ENCODE measurements at places on chromosomes 6 and 20.

DNA sequence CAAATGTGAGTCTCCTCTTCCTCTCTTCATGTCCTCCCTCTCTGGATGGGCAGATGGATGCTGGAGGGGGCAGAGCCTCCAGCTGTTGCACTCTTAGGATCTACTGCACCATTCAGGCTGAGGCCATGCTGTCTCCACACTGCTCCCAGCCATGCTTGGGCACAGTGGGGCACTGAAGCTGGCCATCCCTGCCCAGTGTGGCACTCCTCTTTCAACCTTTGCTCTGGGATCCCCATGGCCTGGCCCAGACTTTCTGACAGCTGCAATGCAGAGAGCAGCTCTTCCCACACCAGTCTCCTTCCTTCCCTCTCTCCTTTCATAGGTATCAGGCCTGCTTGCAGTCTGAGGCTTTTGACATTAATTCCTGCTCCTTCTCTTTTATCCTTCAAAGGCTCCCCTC is 9.3 kb downstream of the KCNK17 start:
- DNase-seq = no peak

DNA sequence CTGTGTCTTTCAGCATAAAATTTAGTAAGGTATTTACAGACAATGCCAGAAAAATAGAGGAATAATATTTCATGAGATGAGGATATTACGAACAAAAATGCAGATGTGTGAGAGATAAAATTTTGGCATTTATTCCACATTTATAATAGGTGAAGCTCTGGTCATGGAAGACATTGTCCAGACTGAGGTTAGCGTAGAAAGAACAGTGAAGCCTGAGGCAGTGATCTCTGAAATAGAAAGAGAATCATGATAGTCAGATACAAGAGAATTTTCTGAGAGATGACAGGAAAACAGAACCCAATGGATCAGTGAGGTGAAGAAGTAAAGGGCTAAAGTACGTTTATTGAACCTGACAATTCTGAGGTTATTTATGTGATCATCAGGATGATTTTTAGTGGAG is 1155.9 kb upstream of the GJE1 start:
- no peak for DNase-seq

GRCh38 chr6:26140254-26140966 is 53.2 kb downstream of the HFE start:
- no peak for DNase-seq

DNA sequence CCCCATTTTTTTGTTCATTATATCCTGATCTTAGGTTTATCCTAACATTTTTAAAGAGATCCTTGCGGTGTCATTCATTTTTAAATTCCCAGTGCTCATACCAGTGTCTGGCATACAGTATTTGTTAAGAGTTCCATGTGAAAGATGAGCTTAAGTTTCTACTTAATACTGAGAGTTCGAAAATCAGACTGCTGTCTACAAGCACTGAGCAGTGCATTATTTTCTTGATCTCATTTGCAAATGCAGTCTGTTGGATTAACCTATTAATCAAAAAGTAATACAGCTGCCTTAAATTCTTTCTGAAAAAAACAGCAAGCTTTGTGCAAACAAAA is 663 bp downstream of the COQ3 start:
- DNase-seq = no peak

DNA sequence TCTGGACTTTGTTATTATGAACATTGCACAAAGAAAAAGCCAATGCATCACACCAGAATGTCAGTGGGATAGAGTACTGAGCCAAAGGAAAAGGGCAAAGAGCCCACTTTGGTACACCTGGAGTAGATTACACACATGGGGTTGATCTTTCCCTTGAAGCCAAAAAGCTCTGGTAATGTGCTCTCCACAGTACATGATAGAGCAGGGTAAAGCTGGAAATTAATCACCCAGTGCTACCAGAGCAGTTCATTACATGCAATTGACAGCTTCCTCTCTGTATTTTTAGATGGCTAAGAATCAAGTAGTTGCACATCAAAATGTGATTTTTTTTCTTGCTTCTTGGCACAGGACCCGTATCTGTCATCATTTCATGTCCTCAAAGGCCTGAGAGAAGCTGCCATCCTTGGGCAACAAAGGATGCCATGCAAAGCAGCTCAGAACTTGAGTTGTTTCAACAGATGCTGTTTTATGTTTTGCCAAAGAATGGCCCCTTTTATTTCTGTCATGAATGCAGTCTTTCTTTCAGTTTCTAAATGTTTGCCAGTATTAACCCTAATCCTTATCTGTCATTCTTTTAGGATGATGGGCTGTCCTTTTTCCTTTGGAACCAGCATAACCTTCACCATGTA is 88.1 kb downstream of the HDGFL1 start:
- DNase-seq = no peak

- no peak for DNase-seq
These were observed 295.1 kb downstream of the PHACTR1 start for GRCh38 chr6:13011612-13012146.

DNA sequence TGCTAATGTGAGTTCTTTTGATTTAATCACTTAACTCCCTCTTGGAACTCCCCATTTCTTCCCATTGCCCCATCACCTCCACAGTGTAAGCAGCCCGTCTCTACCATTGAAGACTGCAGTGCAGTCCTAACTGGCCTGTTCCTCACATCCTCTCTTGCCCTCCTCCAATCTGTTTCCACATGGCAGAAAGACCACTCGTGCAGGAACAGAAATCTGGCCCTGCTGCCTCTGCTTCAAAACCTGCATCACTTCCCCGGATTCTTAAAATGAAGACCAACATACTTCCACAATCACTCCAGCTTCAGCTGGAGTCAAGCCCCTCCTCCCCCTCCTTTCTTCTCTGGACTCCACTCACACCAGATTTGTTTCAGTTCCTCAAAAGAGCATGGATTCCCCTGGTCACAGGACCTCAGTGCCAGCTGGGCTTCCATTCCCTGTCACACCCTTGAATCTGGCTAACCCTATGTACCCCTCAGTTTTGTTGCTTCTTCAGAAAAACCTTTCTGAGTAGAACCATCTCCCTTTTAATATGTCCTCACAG is 802.3 kb downstream of the MAFB start:
- DNase-seq = no peak

- no peak for DNase-seq
These were observed 3.3 kb downstream of the RIN2 start for GRCh38 chr20:19761326-19761725.

- peak; percentile 56 for DNase-seq
These were observed 49.9 kb upstream of the TAGAP start for GRCh38 chr6:159094444-159095252.

DNA sequence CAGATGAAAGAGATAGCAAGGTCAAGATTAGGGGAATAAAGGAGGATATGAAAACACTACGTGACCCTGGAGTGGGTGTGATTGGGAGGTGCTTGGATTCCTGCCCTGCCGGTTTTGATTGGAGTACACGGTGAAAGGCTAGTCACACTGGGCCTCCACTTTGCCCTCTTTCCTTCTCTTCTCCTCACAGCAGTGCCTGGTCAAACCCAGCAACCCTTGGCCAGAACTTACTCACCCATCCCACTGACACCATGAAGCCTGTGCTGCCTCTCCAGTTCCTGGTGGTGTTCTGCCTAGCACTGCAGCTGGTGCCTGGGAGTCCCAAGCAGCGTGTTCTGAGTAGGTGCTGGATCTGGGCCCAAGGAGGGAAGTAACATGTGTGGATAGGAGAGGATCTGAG is at the start of gene WFDC13:
WFDC13 (plus strand) TSS at position 166 of the 400 bp plus-strand sequence; CDS start at position 252, 86 bp downstream.
- no peak for DNase-seq

DNA sequence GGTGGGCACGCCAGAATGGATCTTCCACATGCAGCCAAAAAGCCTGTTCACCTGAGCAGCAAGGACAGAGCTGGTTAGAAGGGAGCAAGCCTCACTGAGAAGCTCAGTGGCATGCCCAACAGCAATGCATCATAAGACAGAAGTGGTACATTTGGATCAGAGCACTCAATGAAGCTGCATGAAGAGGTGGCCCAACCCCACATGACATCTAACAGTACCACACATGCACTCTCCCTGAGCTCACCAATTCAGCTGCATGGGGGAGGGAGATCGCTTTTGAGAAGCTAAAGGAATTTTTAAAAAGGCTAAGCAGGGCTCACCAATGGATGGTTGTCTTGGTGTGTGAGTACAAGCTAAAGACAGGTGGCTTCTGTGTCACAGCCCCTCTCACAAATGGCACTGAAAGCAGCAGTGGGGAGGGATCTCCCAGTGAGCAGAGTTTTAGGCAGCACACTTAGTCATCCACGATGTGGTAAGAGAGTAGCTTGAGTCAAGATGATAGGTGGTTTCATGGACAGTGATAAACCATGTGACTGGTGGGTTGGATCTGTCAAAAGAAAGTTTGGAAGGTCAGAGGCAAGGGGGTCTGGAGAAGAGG is 166.6 kb upstream of the TAB2 start:
- no peak for DNase-seq

DNA sequence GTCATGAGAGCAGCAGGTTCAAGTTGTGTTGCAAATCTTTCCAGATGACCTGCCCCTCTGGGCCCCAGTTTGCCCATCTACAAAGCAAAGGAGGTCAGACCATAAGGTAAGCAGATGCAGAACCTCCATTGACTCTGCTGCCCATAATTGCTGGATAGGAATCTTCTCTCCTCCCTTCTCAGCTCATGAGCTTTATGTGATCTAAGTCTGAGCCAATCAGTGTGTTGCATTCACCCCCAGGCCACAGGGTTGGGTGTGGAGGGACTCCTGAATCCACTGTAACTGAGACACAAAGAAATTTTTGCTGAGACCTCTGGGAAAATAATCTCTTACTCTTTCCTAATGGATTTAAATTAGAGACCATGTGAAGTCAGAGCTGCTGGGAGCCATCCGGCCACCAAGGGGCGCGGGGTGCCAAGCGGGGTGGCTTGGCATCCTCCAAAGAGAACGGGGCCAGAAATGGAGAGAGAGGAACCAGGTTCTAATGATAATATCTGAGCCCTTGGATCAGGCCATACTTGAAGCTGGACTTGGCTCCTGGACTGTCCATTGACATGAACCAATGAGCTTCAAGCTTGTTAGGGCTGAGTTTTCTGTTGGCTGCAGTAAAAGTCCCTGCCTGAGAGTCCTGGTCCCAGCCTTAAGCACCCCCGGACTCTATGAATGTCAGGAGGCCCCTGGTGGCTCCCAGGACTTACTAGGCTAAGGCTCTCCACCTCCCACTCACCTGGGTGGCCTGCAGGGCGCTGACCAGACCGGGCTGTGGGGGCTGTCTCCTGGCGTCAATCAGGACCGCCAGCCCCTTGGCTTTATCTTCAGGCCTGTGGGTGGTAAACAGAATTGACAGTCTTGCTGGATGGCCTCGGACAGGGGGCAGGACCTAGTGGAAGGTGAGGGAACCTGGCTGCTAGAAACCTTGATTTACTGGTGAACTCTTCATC is 32.8 kb downstream of the KIAA1755 start:
- no peak for DNase-seq

- DNase-seq = peak; percentile 65
These were observed at the start of gene BCL2L1 for GRCh38 chr20:31722257-31723068. Gene BCL2L1, minus strand, starts transcription at chr20:31722868. Its CDS starts 650 bp downstream, at chr20:31722218.

- DNase-seq = no peak
These were observed 59.6 kb upstream of the QKI start for GRCh38 chr6:163354761-163355425.

DNA sequence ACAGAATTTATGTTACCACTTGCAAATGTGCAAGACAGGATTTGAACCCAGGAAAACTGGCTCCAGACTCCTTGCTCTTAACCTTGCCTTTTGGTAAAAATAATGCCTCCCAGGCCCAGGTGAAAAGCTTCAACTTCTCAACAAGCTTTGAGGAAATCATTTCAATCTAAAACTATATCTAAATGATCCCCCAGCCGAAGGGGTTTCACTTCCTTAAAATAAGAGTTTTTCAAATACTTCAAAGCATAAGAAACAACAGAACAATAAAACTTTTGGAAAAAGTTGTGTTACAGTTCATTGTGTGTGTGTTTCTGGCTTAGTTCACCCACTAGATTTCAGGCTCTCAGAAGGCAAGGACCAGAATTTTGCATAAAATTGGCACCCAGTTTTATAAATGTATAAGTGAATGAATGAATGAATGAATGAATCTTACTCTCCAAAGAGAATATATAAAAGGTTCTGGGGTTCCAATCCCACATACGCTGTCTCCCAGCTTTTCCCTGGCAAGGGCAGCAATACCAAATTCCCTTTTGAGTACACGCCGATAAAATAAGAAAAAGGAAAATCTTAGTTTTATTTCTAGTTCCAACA is 5.4 kb downstream of the OR2H2 start:
- no peak for DNase-seq

DNA sequence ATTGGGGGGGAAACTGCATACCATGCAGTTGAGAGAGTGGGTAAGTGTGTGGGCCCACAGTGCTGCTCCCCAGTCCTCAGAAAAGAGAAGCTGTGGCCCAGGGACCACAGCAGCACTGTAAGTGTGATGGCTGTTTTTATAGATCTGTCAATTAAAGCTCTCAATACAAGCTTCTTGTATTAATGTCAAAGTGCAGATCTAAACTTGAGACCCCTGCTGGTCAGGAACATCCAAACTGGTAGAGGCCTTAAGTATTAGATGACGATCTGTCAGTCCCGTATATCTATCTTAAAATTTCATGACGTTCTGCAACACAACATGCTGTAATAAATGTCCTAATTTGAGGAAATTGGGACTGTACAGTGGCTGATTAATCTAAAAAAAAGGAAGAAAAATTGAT is 74.8 kb downstream of the TULP4 start:
- DNase-seq = no peak

All from activated T-cell treated with anti-CD3 and anti-CD28 coated beads, Interleukin-2, amount 50 U/mL, for 1 hour (primary cell).